Central memory CD4-positive, alpha-beta T cell (primary cell): ENCODE measurements at places on chromosomes 6 and 20.

DNA sequence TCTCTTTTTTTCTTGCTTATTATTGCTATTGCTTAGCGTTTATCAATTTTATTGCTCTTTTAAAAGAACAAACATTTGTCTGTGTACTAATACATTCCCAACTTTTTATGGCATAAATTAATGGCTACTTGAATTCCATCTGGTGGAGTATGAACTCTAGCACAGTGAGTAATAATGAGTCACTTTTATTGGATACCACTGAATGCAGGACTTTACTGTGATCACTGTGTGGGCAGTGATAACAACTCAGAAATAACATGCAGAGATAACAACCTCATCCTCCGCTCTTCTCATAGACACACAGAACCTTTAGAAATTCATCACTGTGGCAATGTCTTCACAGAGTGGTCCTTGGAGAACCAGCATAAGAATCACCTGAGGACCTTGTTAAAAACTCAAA, 174.9 kb upstream of the PRND start:
- no peak for DNase-seq

GRCh38 chr6:82045965-82046756, 201.4 kb downstream of the IBTK start:
- DNase-seq = no peak

DNA sequence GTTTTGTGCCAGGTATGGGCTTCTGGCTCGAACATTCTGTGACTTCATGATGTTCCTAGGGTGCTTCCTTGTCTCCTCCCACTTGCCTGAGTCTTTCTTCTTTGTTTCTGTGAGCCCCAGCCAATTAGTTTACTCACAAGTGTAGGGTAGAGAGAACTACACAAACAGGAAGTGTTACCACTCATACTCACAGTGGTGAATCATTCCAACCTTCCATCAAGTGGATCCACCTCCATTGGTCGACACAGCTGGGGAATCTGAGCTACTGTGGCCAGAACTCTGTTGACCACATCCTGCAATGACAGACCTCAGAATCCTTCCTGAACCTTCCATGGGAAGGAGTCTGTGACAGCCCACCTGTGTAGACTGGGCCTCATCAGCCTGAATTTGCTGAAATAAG, 76.8 kb downstream of the UNC5CL start:
- DNase-seq = no peak

- no peak for DNase-seq
Measured at GRCh38 chr6:44064089-44064947, 62.9 kb downstream of the MRPL14 start.

DNA sequence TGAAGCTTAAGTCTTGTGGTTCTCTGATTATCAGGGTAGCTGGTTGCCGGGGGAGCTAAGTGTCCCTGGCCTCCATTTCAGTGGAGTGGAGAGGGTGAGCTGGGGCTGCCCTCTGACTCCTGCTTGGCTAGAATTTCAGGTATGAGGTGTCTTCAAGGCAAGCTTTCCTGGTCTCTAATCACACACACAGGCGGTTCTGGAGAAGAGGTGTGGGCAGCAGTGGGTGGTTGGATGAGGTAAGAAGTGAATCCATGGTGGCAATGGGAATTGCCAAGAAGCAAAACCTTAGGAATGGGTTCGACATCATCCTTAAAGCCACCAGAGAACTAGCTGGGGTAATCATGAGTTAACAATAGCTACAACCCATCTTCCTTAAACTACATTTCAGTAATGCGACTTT, 157.6 kb downstream of the CARMIL1 start:
- no peak for DNase-seq

DNA sequence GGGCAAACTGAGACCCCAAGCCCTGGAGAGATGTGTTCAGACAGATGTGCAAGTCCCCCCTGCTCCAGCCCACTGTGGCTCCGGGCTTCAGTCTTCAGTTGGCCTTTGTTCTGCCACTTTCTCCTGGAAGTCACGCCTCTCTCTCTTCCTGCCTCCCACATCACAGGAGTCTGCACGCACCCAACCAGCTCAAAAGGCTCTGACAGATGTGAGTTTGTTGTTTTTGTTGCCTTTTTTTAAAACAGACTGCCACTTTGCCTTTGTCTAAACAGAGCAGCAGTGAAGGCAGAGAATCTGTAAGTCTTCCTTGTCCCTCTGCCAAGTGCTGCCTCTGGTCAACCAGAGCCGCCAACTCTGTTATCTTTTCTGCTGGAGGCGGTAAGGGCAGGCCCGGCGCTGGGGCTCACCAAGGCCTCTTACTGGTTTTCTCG, 149.7 kb downstream of the TFAP2C start:
- DNase-seq = no peak

DNA sequence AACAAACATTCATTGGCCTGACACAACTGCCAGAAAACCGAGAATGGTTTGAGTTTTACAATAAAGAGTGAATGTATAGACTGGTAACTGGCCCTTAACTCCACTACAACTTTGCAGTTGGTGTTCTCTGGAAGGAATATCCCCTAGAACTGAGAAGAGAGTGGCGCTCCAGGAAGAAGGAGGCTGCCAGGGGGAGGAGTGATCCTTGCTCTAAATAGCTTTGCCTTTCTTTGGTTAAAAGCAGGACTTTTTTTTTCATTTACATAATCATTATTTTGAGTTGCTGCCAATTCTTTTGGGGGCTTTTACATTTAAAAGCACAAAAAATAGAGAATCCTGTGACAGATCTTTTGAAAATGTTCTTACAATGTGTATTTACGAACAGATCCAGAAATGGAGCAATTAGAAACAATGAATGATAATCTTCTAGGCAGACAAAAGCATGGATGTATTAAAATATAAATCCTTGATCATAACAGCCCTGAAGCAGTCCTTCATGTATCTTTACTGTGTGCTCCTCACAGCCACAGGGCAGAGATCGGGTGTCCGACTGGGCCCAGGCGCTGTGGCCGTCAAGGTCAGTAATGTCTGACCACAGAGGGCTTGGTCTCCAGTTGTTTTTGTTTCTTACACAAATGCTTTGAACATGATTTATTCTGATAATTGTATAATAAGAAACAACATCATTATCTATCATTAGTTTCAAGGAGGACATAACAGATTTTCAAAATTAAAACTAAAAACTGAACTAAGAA, 612.2 kb downstream of the HDGFL1 start:
- DNase-seq = no peak

DNA sequence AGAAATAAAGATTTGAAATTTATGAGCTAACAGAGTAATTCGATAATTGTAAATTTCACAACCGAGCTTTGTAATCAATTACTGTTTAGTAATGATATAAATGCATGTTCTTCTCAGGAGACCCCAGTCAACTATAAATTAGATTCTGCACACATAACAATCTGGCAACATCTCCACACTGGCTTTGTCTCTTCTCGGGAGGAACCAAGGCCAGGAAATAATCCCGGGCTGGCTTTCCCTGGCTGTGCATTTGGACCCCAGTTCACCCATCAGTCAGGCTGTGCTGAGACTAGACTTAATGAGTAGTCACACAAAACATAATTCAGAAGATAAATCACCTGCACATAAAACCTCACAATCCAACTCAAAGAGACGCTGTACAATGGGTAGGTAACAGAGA, 65.5 kb downstream of the PTPRT start:
- DNase-seq = no peak

DNA sequence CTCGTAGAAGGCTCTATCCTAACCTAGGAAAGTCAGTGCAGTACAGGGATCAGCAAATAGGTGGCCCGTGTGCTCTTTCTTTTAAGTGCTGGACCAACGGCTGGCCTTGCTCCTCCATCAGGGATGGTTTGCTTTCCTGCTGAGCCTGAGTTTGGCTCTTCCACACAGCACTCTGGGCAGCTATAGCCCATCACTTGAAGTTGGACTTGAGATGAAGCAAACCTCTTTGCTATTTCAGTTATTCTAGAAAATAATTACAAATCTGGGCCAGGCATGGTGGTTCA, 66.9 kb upstream of the KCNK16 start:
- DNase-seq = no peak

DNA sequence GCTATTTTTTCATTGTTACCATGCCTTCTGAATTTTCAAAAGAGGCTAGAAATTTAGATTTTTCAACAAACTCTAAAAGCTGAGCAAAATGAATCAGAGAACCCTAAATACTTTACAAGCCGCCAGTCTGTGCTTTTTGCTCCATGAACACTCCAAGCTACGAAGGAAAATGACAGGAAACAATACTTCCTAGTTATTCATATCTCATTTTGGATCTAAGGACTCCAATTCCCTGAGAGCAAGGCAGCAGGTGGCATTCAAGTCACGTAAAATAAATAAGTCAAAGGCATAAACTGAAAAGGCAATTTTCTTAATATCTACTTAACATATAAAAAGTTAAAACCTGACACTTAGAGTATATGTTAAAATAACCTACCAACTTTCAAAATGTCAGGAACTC, 50.6 kb downstream of the PDSS2 start:
- no peak for DNase-seq

DNA sequence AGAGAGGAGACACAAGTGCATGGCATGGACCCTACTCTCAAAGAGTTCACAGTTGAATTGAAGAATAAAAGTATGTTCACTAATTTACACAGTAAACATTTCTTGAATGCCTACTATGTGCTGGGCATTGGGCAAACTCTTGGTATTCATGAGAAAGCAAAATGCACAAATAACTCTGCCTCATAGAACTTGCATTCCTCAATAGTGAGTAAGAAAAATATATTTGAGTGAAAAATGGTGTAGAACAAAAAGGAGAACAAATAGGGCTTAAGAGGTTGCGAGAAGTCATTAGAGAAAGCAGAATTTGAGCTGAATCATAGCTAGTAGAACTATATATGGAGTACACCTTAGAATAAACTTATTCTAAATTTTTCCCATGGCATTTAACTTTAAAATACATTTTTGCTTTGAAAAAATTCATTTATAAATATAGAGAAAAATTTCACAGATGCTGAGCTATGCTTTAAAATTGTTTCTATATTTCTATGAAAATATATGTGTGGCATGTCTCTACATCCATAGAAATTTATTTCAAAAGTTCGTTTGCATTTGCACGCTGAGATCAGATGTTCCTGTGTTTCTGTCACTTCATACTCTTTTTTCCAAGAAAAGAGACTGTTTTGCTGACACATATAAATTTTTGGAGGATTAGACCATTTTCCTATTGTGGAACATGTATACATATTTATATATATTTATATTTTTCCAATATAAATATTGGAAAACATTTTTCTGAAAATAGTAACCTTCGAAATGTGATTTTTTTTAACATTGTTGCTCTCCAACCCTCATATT, 236.1 kb downstream of the KCNQ5 start:
- DNase-seq = no peak

DNA sequence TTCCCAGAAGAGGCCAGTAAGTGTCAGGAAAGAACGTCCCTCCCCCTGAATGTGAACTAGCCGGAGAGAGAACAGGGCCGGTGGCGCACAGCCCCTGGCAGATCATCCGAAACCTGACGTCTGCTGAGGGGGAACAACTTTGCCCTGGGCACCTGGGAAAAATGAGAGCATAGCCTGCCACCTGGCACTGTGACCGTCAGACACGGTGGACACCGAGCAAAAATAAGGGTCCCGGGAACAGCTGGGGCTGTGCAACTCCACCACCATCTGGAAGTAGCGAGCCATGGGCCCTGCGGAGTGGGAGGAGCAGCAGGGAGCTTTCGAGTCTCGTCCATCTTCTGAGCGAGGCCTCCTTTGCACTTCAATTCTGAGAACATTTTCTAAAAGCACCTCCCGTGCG, 110.8 kb downstream of the EDN3 start:
- DNase-seq = no peak

GRCh38 chr20:2301164-2301622, 5.4 kb downstream of the TGM3 start:
- no peak for DNase-seq

DNA sequence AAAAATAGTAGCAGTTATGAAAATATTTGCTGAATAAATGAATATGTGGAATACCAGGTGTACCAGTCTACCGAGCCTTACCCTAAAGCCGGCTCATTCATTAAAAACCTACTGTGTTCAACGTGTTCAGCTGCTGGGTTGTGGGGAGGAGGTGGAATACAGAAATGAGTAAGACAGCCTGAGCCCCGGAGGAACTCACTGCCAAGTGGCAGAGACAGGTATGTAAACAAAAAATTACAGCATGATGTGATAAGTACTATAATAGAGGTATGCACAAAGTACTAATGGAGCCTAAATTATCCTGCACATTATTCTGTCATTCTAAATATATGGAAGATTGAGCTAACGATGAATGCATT, 6.8 kb upstream of the ADTRP start:
- no peak for DNase-seq

GRCh38 chr6:126821706-126822105, 296.8 kb upstream of the RSPO3 start:
- no peak for DNase-seq

GRCh38 chr6:16746401-16746800, 14.9 kb downstream of the ATXN1 start:
- DNase-seq = no peak

DNA sequence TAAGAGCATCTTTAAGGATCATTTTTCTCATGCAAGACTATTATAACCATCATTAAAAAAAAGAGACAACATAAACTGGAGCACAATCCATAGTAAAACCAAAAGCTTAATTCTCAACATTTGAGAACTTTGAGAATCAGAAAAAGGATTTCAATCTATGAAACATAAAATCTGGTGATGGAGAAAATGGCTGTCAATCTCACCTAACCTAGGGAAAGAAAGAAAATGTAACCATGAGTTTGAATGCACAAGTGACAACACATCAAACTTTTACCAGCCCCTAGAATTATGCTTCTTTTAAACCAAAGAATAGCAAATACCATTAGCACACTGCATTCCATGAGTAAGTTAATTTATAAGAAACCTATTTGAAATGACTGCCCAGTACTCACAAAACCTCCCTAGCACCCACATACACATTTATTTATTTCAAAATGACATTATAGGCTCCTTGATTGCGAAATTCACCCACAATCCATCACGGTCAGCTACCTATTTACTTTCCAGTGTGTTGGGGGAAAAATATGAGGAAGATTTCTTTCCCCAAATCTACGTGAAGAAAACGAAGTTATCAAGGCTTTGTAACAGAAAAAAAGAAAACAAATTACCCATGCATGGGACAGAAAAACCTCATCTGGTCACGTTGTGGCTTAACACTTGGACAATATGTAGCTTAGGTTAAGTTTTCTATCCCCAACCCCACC, 828 bp downstream of the ASCC3 start:
- no peak for DNase-seq

- no peak for DNase-seq
Measured at GRCh38 chr6:111646942-111647341, 41.3 kb upstream of the TRAF3IP2 start.

GRCh38 chr6:123529843-123530242, 106.9 kb downstream of the TRDN start:
- no peak for DNase-seq

GRCh38 chr6:7805850-7806214, 79.9 kb downstream of the BMP6 start:
- no peak for DNase-seq

DNA sequence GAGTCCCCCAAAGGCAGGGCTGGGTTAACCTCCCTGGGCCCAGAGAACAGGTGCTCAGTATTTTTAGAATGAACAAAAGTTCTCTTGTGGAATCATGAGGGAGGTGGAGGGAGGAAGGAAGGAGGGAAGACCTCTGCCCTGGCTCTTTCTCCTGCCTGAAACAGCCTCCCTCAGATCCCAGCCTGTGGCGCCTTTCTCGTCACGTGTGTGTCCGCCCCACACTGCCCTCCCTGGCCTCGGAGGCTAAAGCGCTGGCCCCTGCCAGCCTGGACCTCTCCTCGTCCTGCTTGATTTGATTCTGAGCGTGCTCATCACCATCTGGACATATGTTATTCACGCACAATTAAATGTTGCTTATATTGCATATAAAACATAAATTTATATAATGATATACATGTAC, 40.9 kb downstream of the PHACTR3 start:
- DNase-seq = no peak

- no peak for DNase-seq
Measured at GRCh38 chr20:58239216-58239615, 10.8 kb upstream of the ANKRD60 start.

- DNase-seq = no peak
Measured at GRCh38 chr6:157791450-157791849, 31.6 kb upstream of the SNX9 start.
